ENCODE measurements at places on chromosomes 13 and 19. TPM values are rescaled to one million over a fixed set of nuclear protein-coding genes. Genes with fewer than 3 reads are reported as not detected.
A peak's percentile ranks its signal among the peaks of the same experiment; 100 is the strongest.

TPGS1 gene
- 62.0 TPM for total RNA-seq

SLC17A7 gene
- total RNA-seq: not detected

RFX2 gene
- total RNA-seq: 14.8 TPM

C19orf85 gene
- not detected for total RNA-seq

ANGPTL4 gene
- total RNA-seq: 110 TPM

DNA sequence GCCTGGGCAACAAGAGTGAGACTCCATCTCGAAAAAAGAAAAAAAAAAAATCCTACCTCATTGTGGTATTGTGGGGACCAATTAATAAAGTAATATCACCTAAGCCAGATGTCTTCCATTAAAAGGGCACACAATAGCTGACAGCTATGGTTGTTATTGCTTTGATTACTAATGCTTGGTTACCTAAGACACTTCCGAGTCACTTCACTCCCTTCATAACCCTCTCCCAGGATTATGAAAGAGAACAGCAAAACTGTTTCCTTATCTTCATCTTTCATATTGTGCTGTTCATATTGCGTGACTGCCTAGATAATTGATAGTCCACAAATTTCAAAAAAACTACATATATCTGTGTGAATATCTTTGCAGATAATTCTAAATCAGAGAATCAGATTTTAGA lies 10.3 kb upstream of the HSPH1 start:
- no peak for DNase-seq

DNA sequence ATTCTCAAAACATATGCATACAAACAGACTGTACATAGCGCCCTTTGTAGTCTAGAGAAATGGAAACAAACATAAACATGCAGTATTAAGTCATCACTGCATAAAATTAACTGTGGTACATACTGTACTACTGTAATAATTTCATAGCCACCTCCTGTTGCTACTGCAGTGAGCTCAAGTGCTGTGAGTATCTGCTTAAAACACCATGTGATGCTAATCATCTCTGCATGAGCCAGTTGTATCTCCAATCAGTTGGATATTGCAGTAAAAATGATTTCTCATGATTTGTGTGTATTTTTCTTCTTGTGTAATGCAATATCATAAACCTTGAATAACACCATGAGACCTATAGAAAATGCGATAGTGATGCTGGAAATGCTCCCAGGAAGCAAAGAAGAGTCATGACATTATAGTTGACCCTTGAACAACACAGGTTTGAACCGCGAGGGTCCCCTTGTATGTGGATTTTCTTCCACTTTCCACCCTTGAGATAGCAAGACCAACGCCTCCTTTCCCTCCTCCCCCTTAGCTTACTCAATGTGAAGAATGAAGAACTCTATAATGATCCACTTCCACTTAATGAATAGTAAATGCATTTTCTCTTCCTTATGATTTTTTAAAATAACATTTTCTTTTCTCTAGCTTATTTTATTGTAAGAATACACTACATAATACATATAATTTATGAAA lies 4.1 kb downstream of the TNFSF13B start:
- no peak for DNase-seq

- no peak for DNase-seq
Observed at GRCh38 chr13:19596960-19597361, 35.6 kb upstream of the TPTE2 start.

- DNase-seq: no peak
Observed at GRCh38 chr19:31257426-31258130, 91.7 kb downstream of the TSHZ3 start.

DNA sequence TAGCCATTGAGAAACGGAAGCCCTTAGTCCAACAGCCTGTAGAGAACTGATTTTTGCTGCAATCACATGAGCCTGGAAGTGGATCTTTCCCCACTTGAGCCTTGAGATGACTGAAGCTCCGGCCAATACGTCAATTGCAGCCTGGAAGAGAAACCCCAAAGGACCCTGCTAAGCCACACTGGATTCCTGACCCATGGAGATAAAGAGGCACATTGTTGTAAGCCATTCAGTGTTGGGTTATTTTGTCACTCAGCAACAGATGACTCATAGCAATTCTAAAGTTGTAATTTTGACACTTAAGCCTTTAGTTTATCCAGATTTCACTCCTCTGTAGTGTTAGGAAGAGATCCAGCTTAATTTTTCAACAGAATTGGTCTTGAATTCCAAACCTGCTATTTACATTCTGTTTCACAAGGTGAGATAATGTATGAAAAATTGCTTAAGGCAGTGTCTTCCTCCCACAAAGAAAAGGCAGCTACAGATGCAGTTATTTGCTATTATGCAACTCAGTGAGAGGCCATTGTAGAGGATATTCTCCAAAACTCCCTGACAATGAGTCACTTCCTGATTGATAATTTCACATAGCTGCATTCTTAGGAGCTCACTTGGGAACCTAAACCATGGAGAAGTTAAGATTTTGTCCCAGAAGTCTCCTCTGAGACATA lies 59.4 kb upstream of the TSHZ3 start:
- no peak for DNase-seq

- DNase-seq: peak; percentile 59
Observed at GRCh38 chr19:3154957-3155736, 19.3 kb downstream of the GNA15 start.

DNA sequence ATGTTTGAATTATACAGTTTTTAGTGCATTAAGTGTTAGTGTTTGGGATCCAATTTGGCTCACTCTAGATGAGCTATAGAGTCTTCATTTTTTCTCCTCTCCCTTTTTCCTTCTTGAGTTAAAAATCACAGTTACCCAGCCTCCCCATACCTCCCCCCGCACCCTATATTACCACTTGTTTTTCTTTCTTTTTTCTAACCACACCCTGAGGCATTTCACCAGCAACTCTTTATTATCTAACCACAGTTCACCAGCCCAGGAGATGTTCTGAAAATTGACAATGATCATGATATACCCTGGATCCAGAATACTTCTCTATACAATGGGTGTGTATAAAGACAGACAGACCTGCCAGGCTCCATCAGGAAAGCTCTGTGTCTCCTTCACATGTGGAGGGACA lies 86.5 kb upstream of the UBL3 start:
- DNase-seq: no peak

GRCh38 chr13:24746618-24747247 lies 17.2 kb upstream of the RNF17 start:
- DNase-seq: no peak

- no peak for DNase-seq
Observed at GRCh38 chr19:19637523-19638251, 5.8 kb downstream of the GMIP start.
